ENCODE measurements at places on chromosomes 5 and 9. TPM values are rescaled to one million over a fixed set of nuclear protein-coding genes. Genes with fewer than 3 reads are reported as not detected.

GRCh38 chr5:59458966-59459729, 434.4 kb downstream of the PDE4D start:
- no peak for DNase-seq

DNA sequence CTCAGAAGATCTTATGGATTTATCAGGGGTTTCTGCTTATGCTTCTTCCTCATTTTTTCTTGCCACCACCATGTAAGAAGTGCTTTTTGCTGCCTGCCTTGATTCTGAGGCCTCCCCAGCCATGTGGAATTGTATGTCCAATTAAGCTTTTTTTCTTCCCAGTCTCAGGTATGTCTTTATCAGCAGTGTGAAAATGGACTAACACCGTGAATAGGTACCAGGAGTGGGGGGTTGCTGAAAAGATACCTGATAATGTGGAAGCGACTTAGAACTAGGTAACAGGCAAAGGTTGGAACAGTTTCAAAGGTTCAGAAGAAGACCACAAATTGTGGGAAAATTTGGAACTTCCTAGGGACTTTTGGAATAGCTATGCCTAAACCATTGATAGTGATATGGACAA, 1222.5 kb upstream of the NUDT12 start:
- DNase-seq: no peak

DNA sequence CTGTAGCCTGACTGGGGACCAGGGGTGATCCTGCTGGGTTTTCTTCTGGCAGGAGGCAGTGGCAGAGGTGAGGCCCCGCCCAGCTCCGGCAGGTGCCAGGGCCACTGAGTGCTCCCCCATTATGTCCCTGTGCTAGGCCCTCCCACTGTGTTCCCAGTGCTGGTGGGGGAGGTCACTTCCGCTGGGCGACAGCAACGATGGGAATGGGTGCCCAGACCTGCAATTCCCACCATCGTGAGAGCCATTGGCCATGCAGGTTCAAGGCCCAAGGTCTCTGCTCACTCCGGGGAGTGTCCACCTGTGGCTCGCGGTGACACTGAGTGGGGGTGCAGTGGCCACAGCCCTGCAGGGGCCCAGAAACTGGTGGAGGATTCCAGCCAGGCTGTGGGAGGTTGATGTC, 98.6 kb downstream of the RXRA start:
- no peak for DNase-seq

- DNase-seq: peak; percentile 89
Observed at GRCh38 chr9:122350577-122351355, 20.1 kb upstream of the PTGS1 start.

- no peak for DNase-seq
Observed at GRCh38 chr9:123586275-123586674, 230.3 kb downstream of the CRB2 start.

- no peak for DNase-seq
Observed at GRCh38 chr5:81842795-81843398, 92.0 kb upstream of the SSBP2 start.

- no peak for DNase-seq
Observed at GRCh38 chr9:135958485-135958884, 2.7 kb downstream of the UBAC1 start.

- no peak for DNase-seq
Observed at GRCh38 chr5:13215806-13216205, 728.7 kb downstream of the DNAH5 start.

GRCh38 chr5:133523013-133523658, 89.2 kb downstream of the FSTL4 start:
- DNase-seq: no peak

- peak; percentile 73 for DNase-seq
Observed at GRCh38 chr5:140253985-140254384, 48.9 kb downstream of the PFDN1 start.

DNA sequence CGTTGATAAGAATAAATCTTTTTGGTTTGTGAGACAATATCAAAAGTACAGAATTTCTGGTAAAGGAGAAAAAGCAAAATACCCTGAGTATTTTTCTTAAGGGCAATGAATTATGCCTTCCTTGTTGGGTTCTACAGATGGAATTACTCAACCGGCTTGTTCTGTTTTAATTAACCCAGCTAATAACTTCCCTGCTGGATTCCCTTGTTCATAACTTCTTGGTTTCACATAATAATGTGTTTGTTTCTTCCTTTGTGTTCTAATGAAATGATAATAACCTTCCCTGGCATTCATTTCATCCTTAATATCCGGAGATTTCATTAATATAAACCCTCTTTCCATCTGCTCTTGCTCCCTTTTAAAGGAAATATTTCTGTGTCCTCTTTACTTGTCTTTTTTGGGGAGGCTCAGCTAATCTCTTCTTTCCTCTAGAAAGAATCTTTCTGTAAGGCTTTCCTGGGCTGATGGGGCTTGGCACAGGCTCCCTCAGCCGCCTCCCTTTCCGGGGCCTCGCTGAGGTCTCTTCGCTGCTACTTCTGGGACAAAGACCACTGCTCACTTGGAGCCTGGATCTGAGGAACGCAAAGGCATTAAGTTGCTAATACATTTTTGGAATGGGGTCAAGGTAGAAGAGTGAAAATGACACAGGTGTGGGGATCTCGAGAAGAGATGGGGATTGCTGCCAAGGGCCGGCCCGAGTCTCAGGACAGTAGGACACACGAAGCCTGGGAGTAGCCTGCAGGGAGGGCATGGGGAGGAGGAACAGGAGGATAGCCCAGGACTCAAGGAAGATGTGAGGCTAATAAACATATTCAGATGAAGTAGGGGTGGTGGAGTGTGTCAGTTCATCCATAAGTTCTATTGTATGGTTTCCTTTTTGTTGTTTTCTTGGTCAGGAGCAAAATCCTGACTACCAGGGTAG, 118.5 kb downstream of the NRG2 start:
- DNase-seq: no peak

DNA sequence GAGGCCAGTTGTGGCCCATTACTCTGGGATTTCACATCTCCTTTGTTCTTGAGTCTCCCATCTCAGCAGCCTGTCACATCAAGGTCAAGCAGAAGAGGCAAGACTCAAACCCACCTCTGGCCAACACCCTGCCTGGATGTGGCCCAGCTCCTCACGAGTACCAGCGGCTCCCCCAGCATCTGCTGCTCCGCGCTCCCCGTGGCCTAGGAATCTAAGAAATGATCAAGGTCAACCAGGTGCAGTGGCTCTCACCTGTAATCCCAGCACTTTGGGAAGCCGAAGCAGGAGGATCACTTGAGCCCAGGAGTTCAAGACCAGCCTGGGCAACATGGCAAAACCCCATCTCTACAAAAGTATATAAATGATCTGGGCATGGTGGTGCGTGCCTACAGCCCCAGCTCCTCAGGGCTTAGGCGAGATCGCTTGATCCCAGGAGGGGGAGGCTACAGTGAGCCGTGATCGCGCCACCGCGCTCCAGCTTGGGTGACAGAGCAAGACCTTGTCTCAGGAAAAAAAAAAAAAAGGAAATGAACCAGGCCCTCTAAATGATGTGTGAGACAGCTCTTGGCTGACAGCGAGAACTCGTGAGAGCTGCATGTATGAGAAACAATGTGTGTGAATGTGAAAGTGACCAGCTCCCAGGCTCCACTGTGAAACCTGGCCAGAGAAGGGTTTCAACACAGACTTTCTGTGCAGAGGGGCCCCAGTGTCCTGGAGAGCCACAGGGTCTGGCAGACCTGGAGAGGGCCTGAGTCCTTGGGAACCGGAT, 61.6 kb upstream of the ANGPTL2 start:
- peak; percentile 61 for DNase-seq

GRCh38 chr5:89260254-89260653, 377.3 kb upstream of the MEF2C start:
- DNase-seq: no peak

DNA sequence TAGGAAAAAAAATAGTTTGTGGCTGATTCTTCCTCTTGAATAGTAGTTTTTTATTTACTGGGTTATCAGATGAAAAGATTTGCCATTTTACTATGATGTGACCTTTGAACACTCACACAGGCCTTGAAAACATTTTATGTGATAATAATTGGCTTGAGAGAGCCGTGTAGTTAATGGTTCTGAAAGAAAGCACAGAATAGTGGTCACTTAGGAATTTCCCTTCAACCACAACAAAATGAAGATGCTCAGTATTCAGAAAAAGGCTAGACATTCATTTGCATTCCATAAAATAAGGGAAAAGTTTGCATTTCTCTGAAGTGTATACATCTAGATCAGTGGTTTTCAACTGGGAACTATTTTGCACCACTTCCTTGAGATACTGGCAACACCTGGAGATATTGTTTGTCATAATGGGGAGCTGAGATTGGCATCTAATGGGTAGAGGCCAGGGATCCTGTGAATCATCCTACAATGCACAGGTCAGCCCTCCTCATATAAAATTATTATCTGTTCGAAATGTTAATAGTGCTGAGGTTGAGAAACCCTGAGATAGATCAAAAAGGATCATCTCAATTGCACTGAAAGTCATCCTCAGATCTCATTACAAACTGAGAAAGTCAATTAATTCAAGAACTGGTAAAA, 446.4 kb upstream of the CCNG1 start:
- no peak for DNase-seq

GRCh38 chr5:178544166-178544834, 45.9 kb downstream of the COL23A1 start:
- DNase-seq: no peak

GRCh38 chr5:151742870-151743294, 15.5 kb downstream of the ATOX1 start:
- DNase-seq: no peak

GRCh38 chr9:134942788-134943184, 25.1 kb upstream of the FCN1 start:
- DNase-seq: no peak

DNA sequence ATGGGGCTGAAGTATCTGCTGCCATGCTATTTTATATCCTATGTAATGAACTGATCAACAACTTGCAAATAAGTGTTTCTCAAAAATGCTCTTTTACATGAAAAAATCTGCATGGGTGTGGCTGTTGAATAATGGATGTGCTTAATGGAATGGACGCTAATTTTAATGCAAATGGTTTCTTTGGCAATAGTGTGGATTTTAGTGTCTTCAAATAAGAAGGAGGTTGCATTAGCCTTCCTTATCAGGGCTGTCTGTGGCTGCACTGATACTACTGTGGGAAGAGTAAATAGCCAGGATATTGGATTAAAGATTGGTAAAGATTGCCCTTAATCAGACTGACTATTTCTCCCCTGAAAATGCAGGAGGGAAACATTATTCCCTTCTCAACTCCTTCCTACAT, 121.9 kb upstream of the STK32A start:
- no peak for DNase-seq

- no peak for DNase-seq
Observed at GRCh38 chr9:94909250-94909894, 182.9 kb downstream of the AOPEP start.

- DNase-seq: peak; percentile 89
Observed at GRCh38 chr5:81233080-81233634, at the start of gene CKMT2. TSS of gene CKMT2 (plus strand) at chr5:81233322. CDS start at chr5:81251133, 17,811 bp downstream.

GRCh38 chr9:120151806-120152205, 428.2 kb downstream of the CDK5RAP2 start:
- DNase-seq: no peak

DNA sequence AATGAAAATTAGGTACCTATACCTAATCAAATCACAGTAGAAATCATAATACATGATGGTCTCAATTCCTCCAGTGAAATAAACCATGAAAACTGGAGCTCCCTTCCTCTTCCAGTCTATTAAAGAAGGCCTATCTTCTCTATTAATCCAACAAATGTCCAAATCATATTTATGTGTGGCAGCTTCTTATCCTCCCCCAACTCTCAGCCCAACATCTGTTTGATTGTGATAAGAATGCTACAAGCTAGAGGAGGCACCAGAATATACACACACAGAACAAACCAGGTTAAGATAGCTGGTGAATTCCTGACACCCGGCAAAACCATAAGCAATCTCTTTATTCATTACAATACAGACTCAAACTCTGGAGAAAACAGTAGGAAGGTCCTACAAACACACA, 110.8 kb downstream of the FBXL17 start:
- no peak for DNase-seq

DNA sequence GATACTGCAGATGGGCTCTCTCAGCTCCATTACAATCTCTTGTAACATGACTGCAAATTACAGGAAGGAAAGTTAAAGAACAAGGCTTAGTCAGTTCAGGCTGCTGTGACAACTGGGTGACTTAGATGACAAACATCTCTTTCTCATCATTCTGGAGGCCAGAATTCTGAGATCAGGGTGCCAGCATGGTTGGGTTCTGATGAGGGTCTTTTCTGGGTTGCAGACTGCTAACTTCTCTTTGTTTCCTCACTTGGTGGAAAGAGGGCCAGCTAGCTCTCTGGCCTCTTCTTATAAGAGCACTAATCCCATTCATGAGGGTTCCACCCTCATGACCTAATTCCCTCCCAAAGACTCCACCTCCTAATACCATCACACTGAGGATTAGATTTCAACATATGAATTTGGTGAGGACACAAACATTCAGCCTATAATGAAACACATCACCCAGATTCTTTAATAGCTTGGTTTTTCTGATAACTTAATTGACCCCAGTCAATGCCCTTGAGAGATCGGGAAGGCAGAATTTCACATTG, 73.6 kb upstream of the MAMDC2 start:
- DNase-seq: no peak

- DNase-seq: no peak
Observed at GRCh38 chr9:72894342-72894741, 58.5 kb downstream of the ALDH1A1 start.

DNA sequence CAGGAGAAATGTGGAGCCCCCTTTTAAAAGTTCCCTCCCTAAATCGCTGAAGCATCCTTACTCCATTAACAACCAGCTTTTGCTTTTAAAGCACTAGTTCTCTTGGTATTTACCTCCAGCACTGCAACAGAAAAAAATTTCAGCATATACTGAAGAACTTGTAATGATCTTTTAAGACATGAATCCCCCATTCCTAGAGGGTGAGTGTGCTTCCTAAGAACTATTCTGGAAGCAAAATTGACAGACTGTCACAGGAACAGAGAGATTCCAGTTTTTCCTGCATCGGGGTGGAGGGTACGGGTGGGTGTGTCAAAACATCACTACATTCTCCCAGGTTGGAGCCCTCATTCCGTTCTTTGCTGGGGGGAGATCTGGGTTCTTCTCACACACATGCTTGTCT, 151.9 kb downstream of the EBF1 start:
- DNase-seq: no peak

- DNase-seq: no peak
Observed at GRCh38 chr5:80565330-80565729, 4.8 kb downstream of the ANKRD34B start.

- DNase-seq: no peak
Observed at GRCh38 chr9:81791076-81791475, 101.7 kb upstream of the TLE1 start.

GRCh38 chr9:121776001-121776738, 124.7 kb downstream of the DAB2IP start:
- no peak for DNase-seq

The LCP2 gene
- 83.1 TPM for total RNA-seq

The TMEFF1 gene
- total RNA-seq: 0.64 TPM

The PTGDS gene
- total RNA-seq: 477 TPM

The CCNO gene
- total RNA-seq: not detected

The TICAM2 gene
- 6.9 TPM for total RNA-seq

The ENDOG gene
- 18.6 TPM for total RNA-seq

The SURF1 gene
- total RNA-seq: 43.9 TPM

The FGF18 gene
- total RNA-seq: 4.2 TPM

The PJA2 gene
- 93.9 TPM for total RNA-seq

The MRPL50 gene
- 9.8 TPM for total RNA-seq

The ADAMTSL1 gene
- 7.3 TPM for total RNA-seq

The SLIT3 gene
- 70.0 TPM for total RNA-seq

The CCDC69 gene
- total RNA-seq: 81.9 TPM

The SAXO1 gene
- total RNA-seq: 0.12 TPM

The HAVCR2 gene
- total RNA-seq: 30.7 TPM

The HAND1 gene
- total RNA-seq: not detected

The ZSWIM6 gene
- total RNA-seq: 15.7 TPM

The SGCD gene
- 7.5 TPM for total RNA-seq

The CHD1 gene
- total RNA-seq: 33.3 TPM

The GHR gene
- total RNA-seq: 6.6 TPM

The VAV2 gene
- 34.6 TPM for total RNA-seq
